ENCODE measurements at places on chromosomes 6 and 20. TPM values are rescaled to one million over a fixed set of nuclear protein-coding genes. Genes with fewer than 3 reads are reported as not detected.

- DNase-seq, result no peak
Observed at GRCh38 chr20:50802289-50802688, 7.4 kb downstream of the BCAS4 start.

- DNase-seq, result no peak
Observed at GRCh38 chr6:12356983-12357972, 67.1 kb downstream of the EDN1 start.

GRCh38 chr6:56649053-56649769 is 6.5 kb upstream of the DST start:
- no peak for DNase-seq

The TGM3 gene
- polyA plus RNA-seq, result 0.98 TPM

DNA sequence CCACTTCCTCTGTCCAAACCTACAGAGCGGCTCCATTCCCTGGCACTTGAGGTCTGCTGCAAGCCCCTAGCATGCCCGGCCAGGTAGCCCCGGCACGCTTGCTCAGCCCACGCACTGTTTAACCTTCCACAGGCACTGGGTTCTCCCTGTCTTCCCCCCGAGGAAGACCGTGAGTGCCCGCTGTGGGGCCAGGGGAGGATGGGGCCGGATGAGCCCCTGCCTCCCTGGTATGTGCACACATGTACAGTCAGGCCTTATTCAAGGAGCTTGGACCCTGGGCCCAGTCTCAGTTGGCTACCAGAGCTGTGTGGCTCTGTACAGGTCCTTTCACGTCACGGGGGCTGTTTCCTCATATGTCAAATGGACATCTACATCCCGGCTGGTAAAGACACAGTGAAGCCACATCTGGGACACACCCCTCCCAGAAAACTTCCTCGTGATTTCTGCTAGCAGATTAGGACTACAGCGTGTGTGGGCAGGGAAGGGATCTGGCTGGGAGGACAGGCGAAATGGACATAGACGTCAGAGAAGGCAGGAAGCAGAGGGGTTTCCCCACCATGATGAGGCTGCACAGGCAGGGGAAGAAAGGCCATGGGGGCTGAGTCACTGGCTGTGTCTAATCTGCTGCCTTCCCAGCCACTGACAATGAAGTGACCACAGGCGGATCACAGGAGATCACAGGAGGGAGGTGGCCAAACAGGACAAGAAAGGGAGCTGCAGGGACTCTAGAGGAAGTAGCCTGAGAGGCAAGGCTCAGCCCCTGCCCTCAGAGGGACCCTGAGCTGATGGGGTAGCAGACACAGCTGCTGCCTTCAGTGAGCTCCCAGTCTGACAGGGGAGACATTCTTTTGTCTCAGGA is 62.9 kb downstream of the MRPL14 start:
- no peak for DNase-seq

DNA sequence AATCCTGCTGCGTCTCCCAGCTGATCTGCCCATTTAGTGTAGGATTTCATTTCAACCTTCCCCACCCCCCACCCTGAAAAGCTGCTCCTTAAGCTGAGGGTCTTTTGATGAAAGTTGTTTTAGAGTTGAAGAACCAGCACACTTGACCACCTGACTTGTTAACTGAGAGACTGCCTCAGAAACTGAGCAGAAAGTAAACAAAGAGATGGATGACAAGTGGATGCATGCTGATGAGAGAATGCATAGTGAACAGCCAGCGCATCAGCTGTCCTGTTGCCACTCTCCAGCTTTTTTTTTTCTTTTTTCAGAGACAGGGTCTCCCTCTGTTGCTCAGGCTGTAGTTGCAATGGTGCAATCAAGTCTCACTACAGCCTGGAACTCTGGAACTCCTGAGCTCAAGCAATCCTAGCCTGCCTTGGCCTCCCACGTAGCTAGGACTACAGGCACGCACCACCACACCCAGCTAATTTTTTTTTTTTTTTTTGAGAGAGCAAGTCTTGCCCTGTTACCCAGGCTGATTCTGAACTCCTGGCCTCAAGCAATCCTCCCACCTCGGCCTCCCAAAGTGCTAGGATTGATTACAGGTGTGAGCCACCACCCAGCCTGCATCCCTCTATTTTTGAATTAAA is 9.5 kb downstream of the RPL10A start:
- DNase-seq, result no peak

The CST2 gene
- polyA plus RNA-seq, result not detected

The OPRL1 gene
- polyA plus RNA-seq, result 1.3 TPM

- DNase-seq, result no peak
Observed at GRCh38 chr20:4779616-4780015, 57.9 kb downstream of the PRND start.

GRCh38 chr6:150721418-150722266 is 122.0 kb downstream of the PLEKHG1 start:
- DNase-seq, result no peak

The MEI4 gene
- 1.6 TPM for polyA plus RNA-seq

- DNase-seq, result no peak
Observed at GRCh38 chr20:63974402-63975200, 4.8 kb downstream of the SAMD10 start.

- DNase-seq, result no peak
Observed at GRCh38 chr20:39310363-39310995, 348.3 kb downstream of the DHX35 start.

The DOK5 gene
- polyA plus RNA-seq, result 7.9 TPM

The RIPPLY2 gene
- not detected for polyA plus RNA-seq

GRCh38 chr6:134235937-134236751 is 81.8 kb downstream of the SGK1 start:
- DNase-seq, result no peak

The SAMD10 gene
- 9.3 TPM for polyA plus RNA-seq

DNA sequence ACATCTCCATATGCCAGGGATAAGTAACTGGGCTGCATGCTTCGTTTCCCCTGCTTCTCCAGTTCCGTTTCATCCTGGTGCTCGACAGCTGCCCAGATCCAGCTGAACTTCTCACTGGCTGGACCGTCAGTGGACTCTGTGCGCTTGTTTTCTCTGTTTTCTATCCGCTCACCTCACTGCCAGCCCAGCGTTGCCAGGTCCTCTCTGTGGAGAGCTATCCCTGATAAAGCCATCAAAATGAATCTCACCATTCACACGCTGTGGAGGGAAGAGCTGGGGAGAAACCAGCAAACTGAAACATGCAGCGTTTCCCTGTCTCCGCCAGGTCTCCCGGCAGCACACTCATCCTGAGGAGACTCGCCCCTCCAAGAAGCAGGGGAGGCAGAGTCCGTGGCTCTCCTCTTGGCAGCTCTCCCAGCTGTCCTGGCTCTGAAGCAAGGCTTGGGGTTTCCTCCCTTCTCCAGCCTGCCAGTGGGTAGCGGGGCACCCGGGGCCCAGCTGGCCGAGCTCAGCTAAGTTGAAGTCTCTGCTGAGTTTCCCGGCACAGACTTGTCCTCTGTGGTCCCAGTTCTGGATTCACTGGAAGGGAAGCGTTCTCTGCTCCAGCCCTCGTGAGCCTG is 160.9 kb downstream of the DTNBP1 start:
- DNase-seq, result no peak

- DNase-seq, result no peak
Observed at GRCh38 chr20:64203037-64203777, 39.0 kb downstream of the MYT1 start.

- DNase-seq, result no peak
Observed at GRCh38 chr6:148689168-148689567, 57.7 kb upstream of the UST start.

The KCNK16 gene
- polyA plus RNA-seq, result not detected

The LPIN3 gene
- 19.9 TPM for polyA plus RNA-seq

DNA sequence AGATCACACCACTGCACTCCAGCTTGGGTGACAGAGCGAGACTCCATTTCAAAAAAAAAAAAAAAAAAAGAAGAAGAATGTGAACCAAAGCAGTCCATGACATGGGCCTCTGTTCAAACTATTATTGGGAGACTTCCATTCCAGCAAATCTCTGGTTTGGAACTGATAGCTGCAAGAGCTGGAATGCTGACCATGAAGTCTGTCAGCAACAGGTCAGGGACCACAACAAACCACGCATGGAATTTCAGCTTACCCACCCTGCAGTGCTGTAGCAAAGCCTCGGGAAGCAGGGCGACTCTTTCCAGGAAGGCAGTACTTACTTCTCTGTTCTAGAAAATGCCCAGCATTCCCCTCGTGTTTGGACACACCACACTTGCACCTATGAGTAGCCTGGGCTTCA is 34.1 kb upstream of the TBC1D7 start:
- no peak for DNase-seq

- DNase-seq, result no peak
Observed at GRCh38 chr6:165834613-165835259, 171.7 kb upstream of the PDE10A start.

DNA sequence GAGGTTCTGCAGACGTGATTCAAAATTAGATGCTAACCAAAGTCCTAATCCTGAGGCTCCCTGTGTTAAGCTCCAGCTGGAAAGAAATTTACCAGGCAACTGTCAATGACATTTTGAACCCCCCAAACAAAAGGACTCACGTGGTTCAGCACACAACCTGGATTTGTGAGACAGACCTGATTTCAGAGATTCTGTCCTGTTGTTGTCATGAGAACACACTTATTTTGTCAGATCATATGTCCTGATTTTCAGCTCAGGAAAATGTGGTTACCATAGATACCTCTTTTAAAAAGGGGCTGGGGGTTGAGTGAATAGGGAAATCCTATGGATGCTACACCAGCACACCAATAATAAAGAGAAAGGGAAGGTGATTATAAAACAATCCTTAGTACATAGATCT is 61.6 kb downstream of the MTFR2 start:
- DNase-seq, result no peak

The DPPA5 gene
- not detected for polyA plus RNA-seq

The OR11A1 gene
- not detected for polyA plus RNA-seq

GRCh38 chr6:158868122-158868480 is 48.9 kb upstream of the EZR start:
- DNase-seq, result no peak

DNA sequence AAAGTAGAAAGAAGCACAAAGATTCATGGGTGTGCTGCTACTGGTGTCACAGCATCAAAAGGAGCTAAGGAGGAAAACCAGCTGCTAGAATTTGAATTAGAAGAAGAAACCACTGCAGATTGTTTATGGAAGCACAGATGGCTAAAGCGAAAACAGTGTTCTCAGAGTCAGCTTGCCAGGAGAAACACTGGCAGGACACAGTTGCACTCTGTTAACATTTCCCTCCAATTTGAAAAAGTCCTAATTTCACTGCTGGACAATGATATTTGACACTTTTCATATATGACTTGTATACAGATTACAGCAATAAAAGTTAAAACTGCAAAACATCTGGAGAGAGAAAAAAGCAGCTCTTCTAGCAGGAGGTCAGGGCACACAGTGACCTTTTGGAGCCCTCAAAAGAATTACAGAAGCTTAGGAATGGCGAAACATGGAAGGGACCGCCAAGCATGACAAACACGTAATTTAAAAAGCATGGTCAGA is 314.5 kb downstream of the COL12A1 start:
- peak; percentile 77 for DNase-seq

DNA sequence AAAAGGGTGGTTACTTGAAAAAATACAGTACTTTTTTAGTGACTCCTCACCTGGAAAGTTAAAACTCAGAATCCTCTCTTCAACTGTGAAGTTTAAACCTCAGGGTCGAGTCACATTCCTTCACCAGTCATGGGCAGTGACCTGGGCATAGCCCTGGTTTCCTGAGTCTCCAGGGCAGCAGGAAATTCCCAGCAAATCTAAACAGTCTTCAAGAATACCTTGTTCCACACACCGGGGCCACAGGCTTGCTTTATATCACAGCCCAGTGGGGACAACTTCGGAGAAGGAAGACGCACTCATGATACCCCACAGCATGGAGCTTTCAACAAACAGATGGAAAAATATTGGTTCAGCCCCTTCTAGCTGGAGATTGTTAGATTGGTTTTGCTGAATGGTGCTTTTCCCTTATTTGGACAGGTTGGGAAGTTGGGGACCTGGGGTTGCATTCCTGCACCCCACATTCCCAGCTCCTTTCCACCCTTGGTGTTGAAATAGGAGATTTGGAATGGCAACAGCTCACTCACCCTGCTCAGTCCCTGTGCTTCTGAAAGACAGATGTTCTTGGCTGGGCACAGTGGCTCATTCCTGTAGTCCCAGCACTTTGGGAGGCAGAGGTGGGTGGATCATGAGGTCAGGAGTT is 113.0 kb upstream of the TMEM170B start:
- no peak for DNase-seq

The PRL gene
- 0.15 TPM for polyA plus RNA-seq

The FAM217A gene
- 4.0 TPM for polyA plus RNA-seq

The RPN2 gene
- polyA plus RNA-seq, result 296 TPM

GRCh38 chr6:20861481-20861880 is 327.2 kb downstream of the CDKAL1 start:
- no peak for DNase-seq

DNA sequence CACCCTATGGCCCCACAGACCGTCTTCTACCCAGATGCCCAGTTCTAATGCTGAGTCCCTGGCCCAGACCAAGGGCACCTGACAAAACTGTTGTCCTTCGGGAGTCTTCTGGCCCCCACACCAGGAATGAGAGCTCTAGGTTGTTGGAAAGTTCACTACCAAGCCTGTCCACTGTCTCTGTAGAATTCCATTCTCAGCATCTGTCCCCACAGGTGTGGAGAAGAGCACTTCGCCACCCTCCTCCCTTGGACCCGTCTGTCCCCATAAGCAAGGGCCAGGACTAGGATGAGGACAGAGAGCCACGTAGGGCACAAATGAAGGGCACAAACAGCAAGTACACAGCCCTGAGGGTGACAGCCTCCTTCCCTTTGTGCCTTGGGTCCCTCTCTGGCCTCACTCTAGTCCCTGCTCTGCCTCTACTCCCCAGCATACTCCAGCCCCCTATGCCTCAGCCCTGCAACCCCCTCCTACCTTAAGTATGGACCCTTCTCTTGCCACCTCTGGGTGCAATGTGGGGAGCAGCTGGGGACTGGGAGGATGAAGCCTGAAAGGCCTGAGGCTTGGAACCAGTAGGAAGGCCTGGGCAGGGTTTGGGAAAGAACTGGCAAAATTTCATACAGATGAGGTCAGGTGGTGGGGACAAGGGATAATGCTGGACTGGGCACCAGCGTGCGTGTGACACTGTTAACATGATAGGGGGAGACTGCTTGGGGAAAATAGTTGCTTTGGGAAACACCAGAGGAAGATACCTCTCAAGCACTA is 4.3 kb downstream of the LZTS3 start:
- DNase-seq, result no peak

Measured in renal cortex interstitium (tissue), 15 donors.